ENCODE measurements at places on chromosomes 1 and 21.

- DNase-seq = no peak
Observed at GRCh38 chr1:16164213-16165072, 8.6 kb upstream of the EPHA2 start.

DNA sequence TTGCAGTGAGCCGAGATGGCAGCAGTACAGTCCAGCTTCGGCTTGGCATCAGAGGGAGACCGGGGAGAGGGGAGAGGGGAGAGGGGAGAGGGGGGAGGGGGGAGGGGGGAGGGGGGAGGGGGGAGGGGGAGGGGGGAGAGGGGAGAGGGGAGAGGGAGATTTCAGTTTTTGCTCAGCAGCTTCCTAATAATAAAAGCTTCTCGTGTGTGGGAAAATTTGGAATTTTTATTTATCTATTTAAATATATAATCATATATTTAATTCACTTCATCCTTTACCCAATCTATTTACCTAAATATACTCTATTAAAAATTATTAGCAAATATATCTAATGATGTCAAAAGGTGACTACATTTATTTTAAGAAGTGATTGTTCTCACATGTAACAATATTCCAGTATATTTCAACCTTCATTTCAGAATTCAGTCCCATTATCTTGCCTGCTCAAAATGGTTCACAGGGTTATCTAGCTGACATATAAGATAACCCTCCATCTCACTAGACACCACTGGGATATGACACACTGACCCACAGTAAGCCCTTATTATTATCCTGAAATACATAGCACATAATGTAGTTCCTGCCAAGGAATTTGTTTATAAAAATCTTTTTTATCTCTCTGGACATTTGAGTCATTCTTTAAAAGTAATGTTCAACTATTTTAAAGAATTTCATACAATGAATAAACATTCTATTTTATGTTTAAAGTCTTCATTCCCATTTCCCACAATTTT, 105.9 kb downstream of the GPATCH2 start:
- DNase-seq = no peak

DNA sequence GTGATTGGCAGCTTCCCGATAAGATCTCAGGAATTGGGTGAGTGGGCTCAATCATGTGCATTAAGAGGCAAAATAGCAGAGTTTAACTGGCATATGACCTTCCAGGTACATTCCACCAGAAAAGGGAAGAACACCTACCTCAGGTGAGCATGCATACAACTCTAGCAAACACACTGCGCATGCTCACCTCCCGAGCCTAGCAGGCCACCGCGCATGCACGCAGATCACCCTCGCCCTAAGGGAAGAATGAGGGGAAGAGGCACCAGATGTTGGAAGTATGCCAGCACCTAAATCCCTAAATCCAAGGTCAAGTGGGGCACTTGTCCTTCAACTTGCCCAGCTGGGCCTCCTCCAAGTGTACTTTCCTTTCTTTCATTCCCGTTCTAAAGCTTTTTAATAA, 23.6 kb upstream of the CBR3 start:
- no peak for DNase-seq

- no peak for DNase-seq
Observed at GRCh38 chr1:111172463-111172862, 28.0 kb downstream of the DENND2D start.

DNA sequence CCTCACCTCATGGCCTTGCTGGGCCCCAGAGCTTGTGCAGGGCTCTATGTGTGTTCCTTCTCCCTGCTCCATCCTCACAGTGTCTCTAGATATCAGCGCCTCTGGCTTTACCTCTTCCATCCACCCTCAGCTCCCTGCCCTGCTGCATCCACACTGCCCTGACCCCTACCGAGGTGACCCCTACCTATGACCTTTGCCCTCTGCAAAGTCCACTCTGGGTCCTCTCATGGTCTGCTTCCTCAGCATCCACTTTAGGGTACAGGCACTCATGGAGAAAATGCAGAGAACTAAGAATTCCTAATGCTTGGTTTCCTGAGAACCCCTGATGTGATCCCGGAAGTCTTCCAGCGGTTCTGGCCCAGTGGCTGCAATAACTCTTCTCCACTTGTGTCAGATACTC, 46.9 kb upstream of the PAXBP1 start:
- DNase-seq = no peak

DNA sequence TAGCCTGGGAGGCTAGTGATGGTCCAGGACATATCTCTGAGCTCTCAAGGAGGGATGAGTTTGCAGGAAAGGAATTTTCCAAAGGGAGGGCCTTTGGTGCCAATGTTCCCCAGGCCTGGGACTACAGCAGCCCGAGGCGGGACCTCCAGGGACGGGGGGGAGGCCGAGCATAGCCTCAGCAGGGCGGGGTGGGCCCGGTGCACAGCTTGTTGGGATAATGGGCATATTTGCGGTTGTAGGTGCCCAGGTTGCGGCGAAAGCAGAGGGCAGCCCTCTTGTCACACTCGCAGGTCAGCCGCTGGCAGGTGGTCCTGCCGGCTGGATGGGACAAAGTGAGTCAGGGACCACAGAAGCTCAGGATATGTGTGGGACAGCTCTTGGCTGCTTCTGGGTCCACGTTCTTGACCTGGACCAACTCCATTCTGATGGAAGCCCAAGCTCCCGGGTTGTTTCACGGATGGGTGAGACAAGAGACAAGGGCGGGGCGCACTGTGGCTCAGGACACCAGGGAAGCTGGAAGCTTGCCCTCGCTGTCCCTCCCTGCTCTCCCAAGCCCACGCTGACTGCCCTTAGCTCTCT, 3.2 kb downstream of the PLA2G2E start:
- no peak for DNase-seq

- DNase-seq = no peak
Observed at GRCh38 chr1:223831755-223832636, 13.8 kb downstream of the TP53BP2 start.

- DNase-seq = no peak
Observed at GRCh38 chr1:167879508-167879907, 34.4 kb downstream of the ADCY10 start.

DNA sequence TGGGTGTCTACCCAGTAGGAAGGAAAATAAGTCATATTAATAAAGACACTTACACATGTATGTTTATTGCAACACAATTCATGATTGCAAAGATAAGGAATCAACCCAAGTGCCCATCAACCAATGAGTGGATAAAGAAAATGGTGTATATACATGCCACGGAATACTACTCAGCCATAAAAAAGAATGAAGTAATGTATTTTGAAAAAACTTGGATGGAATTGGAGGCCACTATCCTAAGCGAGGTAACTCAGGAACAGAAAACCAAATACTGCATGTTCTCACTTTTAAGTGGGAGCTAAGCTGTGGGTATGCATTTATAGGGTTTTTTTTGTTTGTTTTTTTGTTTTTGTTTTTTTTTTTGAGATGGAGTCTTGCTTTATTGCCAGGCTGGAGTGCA, 49.1 kb downstream of the VANGL2 start:
- DNase-seq = no peak

DNA sequence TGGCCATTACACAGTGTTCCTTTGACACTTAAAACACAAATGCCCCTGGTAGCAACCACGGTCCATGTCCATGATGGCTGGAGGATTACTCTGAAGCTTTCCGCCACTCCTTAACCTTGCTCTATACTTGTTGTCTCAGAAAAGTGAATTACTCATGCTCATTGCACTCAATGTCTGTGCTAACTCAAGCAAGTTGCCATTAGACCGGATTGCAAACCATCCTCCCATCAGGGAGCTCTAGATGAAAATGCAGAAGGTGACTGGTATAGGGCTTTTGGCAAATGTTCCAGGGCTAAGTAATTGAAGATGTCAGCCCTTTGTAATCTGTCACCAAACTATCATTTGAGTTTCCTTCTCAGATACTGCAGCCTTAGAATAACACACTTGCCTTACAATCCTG, 1288.3 kb upstream of the B3GALT2 start:
- DNase-seq = no peak

- no peak for DNase-seq
Observed at GRCh38 chr1:9340864-9341263, 48.2 kb downstream of the SPSB1 start.

DNA sequence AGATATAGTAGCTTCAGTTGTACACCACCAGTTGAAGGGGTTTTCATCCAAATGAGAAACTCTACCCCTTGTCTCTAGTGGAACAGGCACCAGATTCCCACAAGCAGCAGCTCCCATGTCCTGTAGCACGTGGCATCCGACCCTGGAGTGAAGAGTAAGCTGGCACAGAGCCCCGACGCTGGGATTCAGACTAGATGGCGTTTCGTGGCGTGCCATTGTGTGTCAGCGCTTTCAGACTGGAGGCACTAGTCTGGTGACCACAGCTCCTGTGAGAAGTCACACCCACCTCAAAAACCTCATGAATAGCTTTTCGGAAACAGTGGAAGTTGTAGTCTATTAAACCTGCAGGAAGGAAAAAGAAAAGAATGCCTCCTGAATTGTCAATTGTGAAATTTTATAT, 20.2 kb downstream of the RRAGC start:
- no peak for DNase-seq

- no peak for DNase-seq
Observed at GRCh38 chr1:156257711-156258110, 9.9 kb upstream of the PAQR6 start.

DNA sequence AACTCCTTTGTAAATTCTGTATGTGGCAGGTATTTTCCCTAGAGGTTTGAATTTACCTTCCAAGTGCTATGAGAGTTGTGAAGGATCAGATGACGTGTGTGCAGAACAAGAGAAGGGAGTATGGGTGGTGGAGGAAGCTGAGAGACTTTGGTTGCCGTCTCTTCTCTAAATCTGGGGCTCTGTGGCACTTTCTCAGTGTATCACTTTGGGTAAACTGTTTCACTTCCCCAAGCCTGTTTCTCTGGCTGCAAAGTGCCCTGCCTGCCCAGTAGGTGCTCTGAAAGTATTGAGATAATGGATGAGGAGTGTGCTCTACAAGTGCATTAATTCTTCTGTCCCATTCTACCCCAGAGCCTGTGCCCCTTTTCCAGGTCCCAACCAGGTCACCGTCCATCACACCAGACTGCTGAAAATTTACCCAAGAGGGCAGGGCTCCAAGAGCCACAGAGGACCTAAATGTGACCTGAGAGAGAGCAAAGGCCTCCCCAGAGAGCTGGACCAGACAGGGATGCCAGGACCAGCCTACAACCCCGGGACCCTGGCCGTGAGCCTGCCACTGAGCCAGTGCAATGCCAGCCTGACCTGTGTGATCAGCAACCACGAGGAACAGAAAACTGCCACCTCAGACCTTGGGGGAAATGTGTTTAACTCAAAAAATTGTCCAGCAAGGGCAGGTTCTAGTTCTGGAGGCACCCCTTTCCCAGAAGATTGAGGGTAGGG, 131.6 kb upstream of the ETV3 start:
- DNase-seq = no peak

DNA sequence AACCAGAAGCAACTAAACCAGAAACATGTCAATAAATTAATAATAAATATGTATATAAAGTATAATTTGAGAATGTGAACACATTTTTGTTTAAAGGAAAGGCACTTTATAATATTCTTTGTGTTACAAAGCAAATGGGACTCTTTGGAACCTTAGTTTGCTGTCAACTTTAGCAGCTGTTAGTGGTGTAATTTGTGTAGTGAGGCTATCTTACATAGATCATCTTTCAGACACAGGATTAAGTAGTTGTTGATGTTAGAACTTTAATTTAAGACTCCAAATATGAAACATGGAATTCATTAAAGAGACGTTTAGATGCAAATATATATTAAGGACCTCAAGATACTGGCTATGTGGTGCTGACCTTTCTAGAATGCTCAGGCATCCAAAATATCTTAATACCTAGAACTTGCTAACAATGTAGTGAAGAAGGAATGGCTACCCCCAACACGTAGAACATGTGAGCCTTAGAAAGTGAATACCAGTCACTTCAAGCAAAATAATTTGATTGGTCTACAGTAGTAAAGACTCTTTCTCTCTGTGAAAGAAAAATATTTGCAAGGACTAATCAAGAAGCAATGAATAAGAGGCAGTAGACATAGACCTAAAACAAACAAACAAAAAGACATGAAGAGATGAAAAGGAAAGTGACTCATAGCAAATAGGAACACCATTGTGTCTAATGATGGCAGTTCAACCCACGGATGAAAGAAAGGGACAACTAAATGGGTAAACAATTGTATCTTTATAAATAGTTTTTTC, 811.4 kb downstream of the USP25 start:
- no peak for DNase-seq

- DNase-seq = no peak
Observed at GRCh38 chr1:246906833-246907232, 24.9 kb downstream of the AHCTF1 start.

DNA sequence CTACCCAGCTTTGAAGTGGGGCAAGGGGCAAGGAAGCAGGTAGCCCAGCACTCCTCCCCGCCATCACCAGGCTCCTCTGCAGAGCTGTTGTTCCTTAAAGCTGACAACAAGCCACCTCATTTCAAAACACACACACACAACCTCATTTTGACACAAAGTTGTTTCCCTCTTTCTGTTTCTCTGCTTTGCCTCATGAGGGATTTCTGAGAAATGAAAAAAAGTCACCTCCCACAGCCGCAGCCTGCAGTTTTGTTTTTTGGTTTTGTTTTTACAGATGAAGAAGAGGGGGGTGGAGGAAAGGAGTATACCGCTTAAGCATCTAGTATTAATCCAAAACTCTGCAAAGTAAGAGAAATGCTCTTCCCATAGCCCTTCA, 12.1 kb downstream of the MCL1 start:
- no peak for DNase-seq

DNA sequence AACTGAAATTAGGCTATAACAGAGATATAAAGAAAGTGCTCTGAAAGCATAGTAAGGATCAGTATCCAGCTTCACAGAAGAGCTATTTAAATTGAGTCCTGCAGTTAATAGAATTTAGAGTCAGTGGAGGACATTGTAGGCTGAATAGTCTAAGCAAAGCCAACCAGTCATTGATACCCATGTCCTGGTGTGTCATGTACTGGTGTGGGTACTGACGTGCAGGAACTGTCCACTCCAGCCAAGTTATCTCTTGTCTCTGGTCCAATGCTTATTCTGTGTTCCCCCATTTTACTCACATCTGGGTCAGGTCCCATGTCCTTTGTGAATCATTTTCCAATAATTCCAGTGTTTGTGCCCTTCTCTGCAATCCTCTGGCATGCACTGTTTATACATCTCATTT, 90.0 kb downstream of the MACF1 start:
- no peak for DNase-seq

DNA sequence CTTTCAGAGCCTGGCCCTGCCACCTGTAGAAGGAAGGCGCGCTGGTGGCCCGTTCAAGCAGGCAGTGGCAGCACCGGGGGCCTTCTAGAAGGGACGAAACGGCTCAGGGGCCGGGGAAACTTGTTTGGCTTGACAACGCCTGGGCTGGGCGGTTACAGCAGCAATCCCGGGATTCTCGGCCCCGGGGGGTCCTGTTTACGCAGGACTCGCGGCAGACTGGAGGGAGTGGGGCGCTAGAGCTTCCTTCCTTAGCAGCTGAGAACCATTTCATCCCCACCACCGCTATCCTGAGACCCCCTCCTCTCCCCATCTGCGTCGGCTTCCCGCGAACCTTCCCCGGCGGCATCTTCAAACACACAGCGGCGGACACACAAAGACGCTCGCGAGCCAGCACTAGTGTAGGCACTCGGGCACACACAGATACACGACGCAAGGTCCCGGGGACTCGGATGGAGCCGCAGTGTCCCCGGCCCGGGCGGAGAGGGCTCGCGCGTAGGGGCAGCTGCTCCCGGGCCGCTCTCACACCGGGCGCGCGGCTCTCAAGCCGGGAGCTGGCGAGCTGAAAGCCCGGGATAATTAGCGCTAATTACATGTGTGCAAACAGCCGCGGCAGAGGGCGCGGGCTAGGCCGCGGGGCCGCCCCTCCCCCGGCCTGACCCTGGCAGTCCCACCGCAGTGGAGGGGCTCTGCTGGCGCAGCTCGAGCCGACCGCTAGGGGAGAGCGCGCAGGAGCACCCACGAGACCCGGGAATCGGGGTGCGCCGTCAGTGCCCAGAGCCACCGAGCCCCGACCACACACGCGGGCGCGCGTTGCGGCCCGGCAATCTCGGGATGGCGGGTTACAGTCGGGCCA, 271.4 kb downstream of the FOXD2 start:
- DNase-seq = no peak
